ENCODE measurements at places on chromosomes 7 and 10. TPM values are rescaled to one million over a fixed set of nuclear protein-coding genes. Genes with fewer than 3 reads are reported as not detected.

DNA sequence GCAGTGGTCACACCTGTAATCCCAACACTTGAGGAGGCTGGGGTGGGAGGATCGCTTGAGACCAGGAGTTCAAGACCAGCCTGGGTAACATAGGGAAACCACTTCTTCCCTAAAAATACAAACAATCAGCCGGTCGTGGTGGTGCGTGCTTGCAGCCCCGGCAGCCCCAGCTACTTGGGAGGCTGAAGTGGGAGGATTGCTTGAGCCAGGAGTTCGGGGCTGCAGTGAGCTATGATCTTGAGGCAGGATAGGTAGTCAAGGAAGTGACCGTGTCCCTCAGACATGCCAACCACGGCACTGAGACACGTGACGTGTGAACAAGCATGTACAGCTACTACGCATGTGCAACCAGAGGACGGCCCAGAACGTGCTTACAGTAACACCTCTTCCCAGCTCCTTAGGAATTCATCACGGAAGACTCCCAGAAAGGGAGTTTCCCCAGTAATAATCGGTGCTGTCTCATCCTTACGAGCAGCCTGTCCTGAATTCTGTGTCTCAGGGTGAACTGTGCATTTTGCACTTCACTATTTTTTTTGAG is 5.3 kb downstream of the GUSB start:
- peaks cover 7% of the 10 kb centered on the region for H3K36me3 ChIP-seq
- no peaks in the 10 kb centered on the region for H3K4me1 ChIP-seq
- H3K27me3 ChIP-seq: peaks cover 4% of the 10 kb centered on the region
- DNase-seq: no peak

GRCh38 chr7:67725423-67725822 is 728.8 kb downstream of the TYW1 start:
- no peaks in the 10 kb centered on the region for H3K27me3 ChIP-seq
- no peaks in the 10 kb centered on the region for H3K36me3 ChIP-seq
- no peak overlapping the region for H3K27ac ChIP-seq
- no peaks in the 10 kb centered on the region for H3K4me1 ChIP-seq
- DNase-seq: no peak

The ZNF488 gene
- total RNA-seq: 0.41 TPM

- H3K4me1 ChIP-seq: peaks cover 42% of the 10 kb centered on the region
- H3K4me3 ChIP-seq: peak overlapping the region; percentile 18
- no peak overlapping the region for H3K27ac ChIP-seq
- H3K36me3 ChIP-seq: no peaks in the 10 kb centered on the region
- DNase-seq: no peak
These were observed 1.8 kb downstream of the HOXA10 start for GRCh38 chr7:27172315-27172774.

DNA sequence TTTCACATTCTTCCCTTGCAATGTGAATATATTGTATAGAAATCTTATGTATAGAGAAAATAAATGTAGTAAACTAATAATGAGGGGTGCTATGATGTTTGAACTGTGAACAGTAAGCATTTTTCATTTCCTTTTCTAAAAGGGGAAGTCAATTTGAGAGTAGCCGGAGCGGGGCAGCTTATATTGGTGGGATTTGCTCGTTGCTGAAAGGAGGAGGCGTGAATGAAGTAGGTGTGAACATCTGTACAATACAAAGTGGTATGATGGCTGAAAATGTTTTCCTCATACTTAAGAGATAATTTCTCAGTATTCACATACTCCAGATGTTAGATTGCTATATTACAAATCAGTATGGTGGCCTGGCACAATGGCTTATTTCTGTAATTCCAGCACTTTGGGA is 87.1 kb downstream of the SRI start:
- DNase-seq: no peak
- H3K4me3 ChIP-seq: no peak overlapping the region
- H3K36me3 ChIP-seq: no peaks in the 10 kb centered on the region
- H3K4me1 ChIP-seq: no peaks in the 10 kb centered on the region
- H3K27ac ChIP-seq: no peak overlapping the region

The LRRC4 gene
- 297 TPM for total RNA-seq
